ENCODE measurements at places on chromosomes 7 and 10. TPM values are rescaled to one million over a fixed set of nuclear protein-coding genes. Genes with fewer than 3 reads are reported as not detected.

DNA sequence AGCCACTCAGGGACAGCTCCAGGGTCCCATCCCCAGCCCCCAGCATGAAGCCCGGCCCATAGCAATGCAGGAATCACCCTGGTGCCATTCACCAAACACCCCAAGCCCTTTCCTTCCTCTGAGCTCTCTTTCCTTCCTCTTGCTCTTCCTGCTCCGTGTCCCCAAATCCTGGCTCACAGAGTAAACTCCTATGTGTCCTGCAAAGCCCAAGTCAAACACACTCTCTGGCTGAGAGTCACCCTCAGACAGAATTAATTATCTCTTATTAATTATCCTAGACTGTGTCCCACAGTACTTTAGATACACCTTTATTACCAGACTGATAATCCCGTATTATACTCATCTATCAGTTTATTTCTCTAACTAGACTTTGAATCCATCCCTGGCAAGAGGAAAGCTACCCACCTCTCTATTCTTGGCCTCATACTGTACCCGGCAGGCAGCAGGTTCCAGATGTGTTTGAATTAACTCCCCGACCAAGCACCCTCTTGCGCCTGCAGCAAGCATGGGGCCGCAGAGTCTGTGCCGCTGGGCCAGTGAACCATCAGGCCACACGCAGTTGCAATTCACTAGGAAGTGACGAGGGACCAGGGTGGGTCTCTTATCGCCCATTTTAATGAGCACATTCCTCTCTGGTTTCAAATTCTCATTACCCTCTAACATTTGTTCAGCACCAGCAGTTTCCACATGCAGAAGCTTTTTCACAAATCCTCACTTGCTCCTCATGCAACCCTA, 86.7 kb downstream of the PRKAG2 start:
- no peak overlapping the region for H3K27ac ChIP-seq
- peaks cover 11% of the 10 kb centered on the region for H3K4me1 ChIP-seq
- DNase-seq = no peak
- H3K36me3 ChIP-seq = no peaks in the 10 kb centered on the region
- no peaks in the 10 kb centered on the region for H3K27me3 ChIP-seq
- no peak overlapping the region for H3K4me3 ChIP-seq

GRCh38 chr10:29535012-29535777, 99.6 kb downstream of the SVIL start:
- peaks cover 3% of the 10 kb centered on the region for H3K4me1 ChIP-seq
- no peaks in the 10 kb centered on the region for H3K36me3 ChIP-seq
- H3K4me3 ChIP-seq = no peak overlapping the region
- no peak for DNase-seq
- no peak overlapping the region for H3K27ac ChIP-seq

DNA sequence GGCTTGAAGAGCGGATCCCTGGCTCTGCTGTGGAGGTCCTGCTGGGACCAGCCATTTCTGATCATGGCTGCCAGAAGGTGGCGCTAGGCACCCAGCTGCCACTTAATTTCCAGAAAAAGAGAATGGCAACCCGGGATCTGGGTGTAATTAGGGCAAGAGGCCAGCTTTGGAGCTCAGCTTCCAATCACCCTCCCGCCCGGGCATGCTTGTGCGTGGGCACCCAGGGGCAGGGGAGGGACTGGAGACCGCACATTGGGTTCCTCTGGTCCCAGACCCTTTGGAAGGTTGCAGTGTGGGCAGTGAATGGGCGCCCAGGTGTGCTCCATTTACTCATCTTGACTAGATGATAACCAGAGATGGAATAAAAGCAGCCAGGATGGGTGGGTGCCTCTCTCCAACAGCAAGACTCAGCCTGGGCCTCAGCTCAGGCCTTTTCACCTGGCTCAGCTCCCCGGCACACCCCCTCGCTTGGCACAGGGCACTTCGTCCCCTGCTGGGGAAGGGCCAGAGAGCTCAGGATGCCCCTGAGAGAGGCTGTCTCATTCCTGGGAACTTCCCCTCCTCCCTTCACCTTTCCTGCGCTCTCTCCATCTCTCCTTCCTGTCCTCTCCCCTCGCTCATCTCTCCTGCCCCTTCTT, 14.7 kb downstream of the FAM241B start:
- H3K27me3 ChIP-seq = peaks cover 4% of the 10 kb centered on the region
- H3K36me3 ChIP-seq = no peaks in the 10 kb centered on the region
- H3K4me1 ChIP-seq = no peaks in the 10 kb centered on the region
- no peak overlapping the region for H3K4me3 ChIP-seq
- peak; percentile 83 for DNase-seq

- H3K27me3 ChIP-seq = peaks cover 20% of the 10 kb centered on the region
- no peak overlapping the region for H3K4me3 ChIP-seq
- H3K27ac ChIP-seq = no peak overlapping the region
- H3K4me1 ChIP-seq = no peaks in the 10 kb centered on the region
- no peak for DNase-seq
Observed at GRCh38 chr10:27481486-27481885, 22.6 kb upstream of the RAB18 start.

DNA sequence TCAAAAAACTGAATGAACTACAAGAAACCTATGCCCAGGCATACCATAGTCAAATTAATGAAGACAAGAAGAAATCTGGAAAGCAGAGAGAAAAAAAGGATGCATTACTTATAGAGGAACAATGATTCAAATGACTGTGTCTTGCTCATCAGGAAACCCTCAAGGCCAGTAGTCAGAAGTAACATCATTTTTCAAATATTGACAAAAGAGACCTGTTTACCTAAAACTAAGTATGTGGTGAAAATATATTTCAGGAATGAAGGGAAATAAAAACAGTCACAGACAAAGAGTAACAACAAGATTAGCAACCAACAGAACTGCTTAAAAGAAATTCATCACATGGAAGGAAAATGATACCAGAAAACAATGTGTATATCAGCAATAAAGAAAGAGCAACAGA, 128.4 kb downstream of the ALOX5 start:
- H3K4me3 ChIP-seq = no peak overlapping the region
- DNase-seq = no peak
- H3K27me3 ChIP-seq = peaks cover 2% of the 10 kb centered on the region
- H3K36me3 ChIP-seq = peaks cover 1% of the 10 kb centered on the region

GRCh38 chr10:46227571-46227935, 59.2 kb upstream of the ANTXRL start:
- H3K27me3 ChIP-seq = no peaks in the 10 kb centered on the region
- DNase-seq = no peak
- peaks cover 32% of the 10 kb centered on the region for H3K36me3 ChIP-seq

SCART1 gene
- total RNA-seq = 0.76 TPM

FAM24B gene
- 14.2 TPM for total RNA-seq

CAV2 gene
- total RNA-seq = not detected

CHAT gene
- 0.24 TPM for total RNA-seq
